ENCODE measurements at places on chromosomes 4 and X.
A peak's percentile ranks its signal among the peaks of the same experiment; 100 is the strongest.

DNA sequence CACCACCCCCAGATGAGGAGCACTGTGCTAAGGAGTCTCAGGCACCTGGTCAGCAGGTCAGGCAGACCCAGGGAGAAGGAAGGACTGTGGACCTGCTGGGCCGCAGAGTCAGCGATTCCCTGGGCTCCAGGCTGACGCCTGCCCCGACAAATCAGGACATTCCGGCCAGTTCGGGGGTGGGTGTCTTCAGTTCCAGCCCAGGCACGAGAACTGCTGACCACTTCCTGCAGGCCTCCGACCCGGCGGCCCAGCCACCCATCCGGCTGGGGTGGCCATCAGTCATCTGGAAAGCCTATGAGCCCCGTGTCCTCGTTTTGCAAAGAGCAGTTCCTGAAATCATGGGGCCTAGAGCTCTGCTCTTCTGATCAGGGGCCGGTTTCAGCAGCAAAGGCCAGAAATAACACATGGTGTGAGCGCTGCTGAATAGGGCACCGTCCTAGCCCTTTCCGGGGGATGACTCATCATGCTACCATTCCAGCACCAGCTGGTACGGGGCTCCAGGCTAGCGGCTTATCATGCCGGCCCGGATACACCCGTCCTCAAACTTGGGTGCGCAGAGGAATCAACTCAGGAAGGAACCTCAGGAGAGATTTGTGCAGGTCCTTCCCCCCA, 7.8 kb upstream of the SH3TC1 start:
- DNase-seq = peak; percentile 69

DNA sequence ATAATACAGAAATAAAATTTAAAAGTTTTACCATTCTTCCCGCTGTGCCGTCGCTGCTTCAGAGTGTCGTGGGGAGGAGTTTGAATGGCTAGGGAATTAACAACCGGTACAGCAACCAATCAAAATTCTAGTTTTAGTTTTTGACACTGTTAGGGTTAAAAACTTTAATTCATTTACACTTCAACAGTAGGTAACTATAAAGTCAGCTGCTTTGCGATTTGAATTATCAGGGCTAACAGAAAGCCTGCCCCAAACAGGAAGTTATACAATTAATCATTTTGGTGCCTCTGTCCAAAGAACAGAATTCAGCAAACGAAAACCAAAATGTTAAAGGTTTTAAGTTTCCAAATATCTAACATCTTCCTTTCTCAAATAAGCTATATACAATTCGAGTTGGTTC, 2.3 kb downstream of the HNRNPD start:
- DNase-seq = peak; percentile 21

DNA sequence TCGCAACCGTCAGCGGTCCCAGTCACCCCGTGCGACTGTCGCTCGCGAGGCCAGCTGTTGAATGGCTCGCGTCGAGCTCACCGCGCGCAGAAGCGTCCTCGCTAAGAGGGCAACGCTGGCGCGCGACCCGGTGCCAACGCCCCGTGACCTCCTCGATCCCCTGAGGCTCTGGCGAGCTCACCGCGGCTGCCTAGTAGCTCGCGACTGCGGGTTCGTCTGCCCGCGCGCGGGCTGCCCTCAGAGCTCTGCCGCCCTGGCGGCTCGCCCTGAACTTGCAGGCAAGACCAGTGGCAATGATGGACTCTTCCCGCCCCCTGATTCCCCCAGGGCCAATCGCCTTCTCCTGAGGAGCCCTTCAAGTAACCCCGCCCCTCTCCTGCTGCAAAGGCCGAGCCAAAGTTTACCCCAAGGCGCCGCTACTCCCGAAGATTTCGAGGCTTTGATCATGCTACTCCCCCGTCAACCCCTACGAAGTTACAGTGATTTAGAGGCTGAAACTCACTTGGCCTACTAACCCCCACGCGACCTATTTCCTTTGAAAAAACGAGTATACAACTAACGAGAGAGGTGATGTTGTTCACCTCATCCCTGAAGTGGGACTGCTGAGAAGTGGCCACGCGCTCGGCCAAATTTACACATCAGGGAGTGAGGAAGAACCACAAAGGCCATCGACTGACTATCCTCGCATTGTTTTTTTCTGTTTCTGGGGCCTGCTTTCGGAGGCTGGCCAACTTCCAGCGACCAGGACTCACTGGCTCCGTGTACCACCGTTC, 37.5 kb downstream of the PGRMC1 start:
- DNase-seq = no peak

DNA sequence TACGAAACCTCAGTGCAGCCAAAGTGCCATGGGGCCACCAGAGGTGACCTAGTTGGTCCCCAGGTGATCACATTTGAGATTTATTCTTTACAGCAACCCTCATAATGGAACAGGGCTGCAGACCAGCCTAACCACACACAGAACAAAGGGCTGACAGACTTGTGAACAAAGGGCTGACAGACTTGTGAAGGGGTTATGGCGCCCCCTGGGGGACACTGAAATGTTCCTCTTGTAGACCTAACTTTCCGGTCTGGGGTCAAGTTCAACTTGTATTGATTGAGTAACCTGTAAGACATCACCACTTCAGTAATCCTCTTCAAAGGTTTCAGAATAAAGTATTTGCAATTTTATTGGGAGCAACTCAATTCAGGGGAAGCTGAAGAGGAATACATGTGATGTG, 175.9 kb upstream of the RPS6KA3 start:
- peak; percentile 71 for DNase-seq

DNA sequence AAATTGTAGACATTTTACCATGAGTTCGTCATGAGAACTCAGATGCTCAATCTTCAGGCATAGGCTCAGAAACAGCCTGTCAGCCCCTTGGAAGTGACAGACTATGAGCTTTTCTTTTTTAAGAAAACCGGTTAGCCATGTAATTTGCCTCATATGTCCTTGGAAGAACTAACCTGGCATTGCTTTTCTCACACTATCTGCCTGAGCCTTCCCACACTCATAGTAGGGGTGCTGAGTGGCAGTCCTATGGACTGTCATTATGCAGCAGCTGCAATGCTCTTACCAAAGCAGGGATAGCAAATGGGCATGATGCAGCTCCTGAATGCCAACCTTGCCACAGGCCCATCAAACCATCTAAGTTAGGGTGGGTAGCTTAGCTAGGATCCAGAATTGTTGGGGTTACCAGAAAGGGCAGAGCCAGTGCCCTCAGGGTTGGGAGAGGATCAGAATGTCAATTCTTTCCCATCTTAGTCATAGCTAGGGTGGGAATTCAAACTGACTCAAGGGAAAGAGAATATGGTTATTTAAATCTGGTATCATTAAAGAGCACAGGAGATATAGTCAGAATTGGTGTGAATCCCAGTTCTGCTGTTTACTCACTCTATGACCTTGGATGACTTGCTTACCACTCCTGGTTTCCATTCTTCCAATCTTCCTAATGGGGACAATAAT, 230.6 kb upstream of the CPEB2 start:
- peak; percentile 50 for DNase-seq

DNA sequence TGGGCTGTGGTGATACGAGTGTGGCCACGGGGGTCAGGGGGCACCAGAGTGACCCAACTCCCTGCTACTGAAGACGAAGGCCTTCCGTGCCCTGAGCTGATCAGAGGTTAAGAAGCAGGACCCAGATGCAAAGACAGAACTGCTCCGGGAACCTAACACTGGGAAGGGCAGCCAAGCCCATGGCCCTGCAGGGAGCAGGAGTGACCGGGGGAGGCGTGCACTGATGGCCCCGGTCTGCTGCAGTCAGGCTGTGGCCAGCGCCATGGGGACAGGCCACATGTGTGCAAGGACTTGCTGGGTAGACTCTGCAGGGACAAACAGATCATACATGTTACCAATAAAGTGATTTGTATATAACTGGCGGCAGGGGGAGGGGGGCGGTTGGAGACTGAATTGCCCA, 74.6 kb downstream of the ACOX3 start:
- no peak for DNase-seq

DNA sequence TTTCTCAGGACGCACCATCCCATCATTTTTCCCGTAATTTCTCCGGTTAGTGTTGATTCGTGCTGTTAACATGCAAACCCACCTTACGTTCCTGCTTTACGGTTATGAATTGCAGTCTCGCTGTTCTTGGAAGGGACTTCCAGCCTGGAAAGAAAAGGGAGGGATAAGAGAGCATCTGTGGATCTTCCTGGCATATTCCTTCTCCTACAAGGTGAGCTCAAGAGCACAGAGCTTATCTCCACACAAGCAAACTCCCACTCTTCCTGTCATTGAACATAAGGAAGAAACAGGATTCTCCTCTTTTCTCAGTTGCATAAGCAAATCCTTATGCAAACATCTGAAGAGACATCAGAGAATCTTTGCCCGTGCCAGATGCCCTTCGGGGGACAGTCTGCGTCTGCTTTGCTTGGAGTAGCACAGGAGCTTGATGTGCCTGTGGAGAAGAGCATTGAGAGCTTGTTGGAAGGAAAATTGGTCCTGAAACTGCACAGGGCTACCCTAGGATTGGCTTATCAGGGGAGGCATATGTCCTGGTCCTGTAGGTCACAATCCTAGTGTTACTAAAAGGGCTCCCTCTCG, 127.0 kb downstream of the ASMT start:
- no peak for DNase-seq

Data from M059J (cell line).